Kasumi-1 (cell line): ENCODE measurements at places on chromosomes 11 and 22.

- DNase-seq = peak; percentile 68
These were observed 33.1 kb downstream of the TNRC6B start for GRCh38 chr22:40210818-40211217.

- no peak for DNase-seq
These were observed 45.4 kb upstream of the CCDC188 start for GRCh38 chr22:20196094-20196842.

- DNase-seq = no peak
These were observed 665.4 kb downstream of the NTM start for GRCh38 chr11:132035766-132036165.

- no peak for DNase-seq
These were observed 2.0 kb downstream of the ARHGAP32 start for GRCh38 chr11:129190087-129190486.

DNA sequence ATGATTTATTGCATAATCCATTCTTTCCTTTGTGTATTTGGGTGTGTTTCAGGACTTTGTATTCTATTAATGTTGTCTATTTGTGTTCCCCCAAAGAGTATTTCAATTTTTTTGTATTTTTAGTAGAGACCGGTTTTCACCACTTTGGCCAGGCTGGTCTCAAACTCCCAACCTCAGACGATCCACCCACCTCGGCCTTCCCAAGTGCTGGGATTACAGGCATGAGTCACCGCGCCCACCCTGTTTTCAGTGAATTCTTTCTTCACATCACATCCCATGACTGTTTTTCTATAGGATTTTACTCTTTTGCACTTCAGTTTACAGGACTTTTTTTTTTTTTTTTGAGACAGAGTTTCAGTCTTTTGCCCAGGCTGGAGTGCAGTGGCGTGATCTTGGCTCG lies 46.3 kb downstream of the RBX1 start:
- no peak for DNase-seq

DNA sequence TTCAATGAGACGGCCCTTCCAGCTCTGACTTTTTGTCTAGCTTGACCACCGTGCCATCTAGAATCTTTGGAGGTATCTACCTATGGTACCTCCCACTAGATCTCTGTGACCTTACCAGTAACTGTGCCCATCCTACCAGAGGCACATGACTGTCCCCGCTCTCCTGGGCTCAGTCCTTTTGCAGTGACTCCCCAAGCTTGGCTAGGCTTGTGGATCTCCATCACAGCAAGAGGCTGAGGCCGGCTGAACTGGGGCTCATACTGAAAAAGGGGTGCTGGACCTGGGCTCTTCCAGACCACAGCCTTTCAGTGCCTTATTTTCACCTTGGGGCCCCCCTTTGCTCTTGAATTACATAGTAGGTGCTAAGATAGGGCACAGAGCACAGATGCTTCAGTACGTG lies 27.3 kb downstream of the RELT start:
- no peak for DNase-seq

DNA sequence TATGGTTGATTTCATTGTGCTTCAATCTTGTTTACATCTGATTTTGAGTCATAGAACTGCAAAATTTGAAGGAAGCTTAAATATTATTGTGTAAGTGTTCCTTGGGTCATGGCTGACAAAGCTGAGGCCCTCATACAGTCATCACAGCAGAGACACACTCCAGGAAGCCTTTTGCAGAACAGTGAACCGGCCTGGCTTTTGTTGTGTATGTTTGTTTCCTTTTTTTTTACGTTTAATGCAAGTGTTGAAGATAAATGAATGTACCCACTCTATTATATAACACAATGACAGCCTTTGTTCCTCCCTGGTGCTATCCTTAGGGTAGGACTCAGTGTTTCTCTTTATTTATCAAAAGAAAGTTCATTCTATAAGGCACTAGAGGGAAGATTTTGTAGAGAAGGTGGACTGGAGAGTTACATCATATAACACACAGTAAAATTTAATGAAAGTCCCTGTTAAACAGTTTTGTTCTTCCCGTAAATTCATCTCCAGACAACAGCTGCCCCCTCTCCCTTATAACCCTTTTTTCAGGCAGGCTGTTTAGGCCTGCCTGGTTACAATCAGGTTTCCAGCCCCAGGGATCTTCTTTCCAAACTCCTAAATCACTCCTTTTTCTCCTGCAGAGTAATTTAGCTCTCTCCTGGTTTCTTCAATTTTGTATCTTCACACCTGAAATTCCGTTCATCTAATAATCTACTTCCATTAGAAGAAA lies 34.3 kb upstream of the CSTF3 start:
- DNase-seq = peak; percentile 14

GRCh38 chr11:109789901-109790300 lies 303.3 kb upstream of the ZC3H12C start:
- no peak for DNase-seq

DNA sequence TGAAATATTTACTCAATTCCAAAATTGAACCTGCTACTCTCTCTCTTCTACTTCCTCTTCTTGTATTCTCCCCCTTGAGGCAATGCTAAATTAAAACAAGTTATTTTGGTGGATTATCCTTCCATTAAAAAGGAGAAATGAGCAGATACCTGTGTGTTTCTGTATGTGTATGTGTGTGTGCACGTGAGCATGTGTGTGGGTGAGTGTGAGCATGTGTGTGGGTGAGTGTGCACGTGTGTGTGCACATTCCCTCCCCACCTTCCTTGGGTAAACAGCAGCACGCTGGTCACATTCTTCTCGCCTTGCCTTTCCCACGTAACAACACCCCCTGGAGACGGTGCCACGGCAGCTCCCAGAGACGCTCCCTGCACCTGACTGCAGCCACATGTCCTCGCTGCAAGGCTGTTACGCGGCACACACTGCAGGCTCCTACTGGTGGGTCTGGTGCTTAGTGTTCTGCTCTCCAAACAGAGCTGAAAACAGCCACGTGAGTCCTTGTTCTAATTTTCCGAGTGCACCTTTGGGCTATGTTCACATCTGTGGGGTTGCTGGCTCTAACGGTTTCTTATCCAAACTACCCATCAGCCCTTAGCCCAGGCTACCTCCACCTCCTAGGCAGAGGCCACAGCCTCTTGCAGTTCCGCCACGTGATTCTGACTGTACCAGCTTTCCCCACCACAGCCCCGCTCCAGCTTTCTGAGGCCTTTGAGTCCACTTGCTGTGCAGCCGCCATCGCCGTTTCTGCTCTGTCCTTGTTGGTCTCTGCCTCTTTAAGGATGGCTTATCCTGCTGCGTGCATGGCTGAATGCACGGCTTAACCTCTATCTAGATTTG lies 123.4 kb downstream of the CTTN start:
- DNase-seq = no peak

GRCh38 chr11:3069425-3069824 lies 12.2 kb upstream of the CARS1 start:
- no peak for DNase-seq

- DNase-seq = no peak
These were observed 26.9 kb downstream of the TRMU start for GRCh38 chr22:46362203-46362933.

GRCh38 chr11:134074766-134075165 lies 5.9 kb downstream of the JAM3 start:
- DNase-seq = no peak

DNA sequence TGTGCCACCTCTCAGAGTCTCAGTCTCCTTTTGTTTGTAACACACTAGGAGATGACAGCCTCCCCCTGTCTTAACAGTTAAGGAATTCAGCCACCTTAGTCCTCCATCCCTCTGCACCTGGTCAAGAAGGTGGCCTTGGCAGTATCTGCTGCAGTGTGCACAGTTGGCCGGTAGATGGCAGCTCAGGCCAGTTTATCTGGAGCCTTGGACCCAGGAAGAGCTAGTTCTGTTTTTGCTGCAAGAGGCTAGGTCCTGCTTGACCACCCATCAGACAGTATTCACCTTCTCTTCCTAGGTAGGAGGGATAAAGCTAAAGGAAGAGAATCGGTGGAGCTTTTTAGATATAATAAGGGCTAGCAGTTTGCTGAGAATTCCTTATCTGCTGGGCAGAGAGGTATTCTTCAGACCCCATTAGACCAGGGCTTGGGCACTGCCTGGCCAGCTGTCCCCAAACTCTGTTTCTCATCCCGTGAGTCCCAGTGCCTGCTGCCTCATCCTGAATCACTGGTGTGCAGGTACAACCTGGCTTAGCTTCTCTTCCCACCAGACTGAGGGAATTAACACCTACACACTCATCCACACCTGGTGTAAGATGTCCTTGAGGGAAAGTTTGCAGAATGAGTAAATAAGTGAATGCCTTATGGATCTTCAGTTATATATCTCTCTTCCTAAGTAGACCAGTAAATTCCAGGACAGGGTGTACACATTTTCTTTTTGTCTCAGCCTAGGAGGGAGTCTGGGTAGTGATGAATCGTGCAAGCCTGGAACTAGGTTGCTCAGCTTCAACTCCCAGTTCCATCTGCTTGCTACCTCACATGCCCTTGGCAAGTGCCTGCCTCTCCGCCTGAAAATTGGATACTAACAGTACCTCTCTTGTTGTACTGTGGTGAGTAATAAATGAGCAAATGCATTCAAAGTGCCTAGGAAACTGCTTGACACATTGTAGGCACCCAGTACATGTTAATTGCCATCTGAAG lies 70.8 kb upstream of the NARS2 start:
- DNase-seq = peak; percentile 44

- DNase-seq = no peak
These were observed 11.3 kb downstream of the ABTB2 start for GRCh38 chr11:34346551-34346950.

DNA sequence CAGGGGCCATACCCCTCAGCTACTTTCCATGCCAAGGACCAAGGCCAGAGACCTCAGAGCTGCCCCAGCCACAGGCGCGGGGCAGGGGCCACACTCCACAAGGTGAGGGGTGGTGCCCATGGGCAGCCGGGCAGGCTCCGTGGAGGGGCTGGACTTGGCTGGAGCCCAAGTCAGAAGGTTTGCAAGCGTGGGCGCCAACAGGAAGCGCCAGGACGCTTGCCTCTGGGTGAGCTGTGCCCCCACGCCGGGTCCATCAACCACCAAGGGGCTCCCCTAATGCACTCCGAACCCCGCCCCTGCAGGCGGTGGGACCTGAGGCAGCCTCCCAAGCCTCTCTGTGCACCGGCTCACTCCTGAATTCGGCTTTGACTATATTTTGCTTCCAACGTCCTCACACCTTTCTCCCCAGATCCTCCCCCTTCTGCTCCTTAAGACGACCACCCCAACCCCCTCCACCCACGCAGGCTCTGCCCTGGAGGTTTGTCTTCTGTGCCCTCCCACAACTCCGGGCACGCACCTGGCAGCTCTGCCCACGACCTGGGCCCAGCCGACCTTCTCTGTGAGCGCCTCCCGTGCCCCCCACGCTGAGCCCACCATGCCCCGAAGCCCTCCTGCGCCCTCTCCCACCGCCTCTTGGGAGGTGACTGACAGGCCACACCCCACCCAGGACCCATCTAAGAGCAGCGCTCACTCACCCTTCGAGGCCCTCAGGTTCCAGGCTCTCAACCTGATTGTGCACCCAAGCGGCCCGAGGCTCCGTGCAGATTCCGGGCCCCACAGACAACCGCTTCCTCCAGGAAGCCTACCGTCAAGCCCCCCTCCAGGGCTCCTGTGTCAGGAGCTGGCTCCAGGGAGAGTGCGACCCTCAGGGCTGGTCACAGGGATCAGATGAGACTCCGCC lies 2.6 kb upstream of the PKP3 start:
- DNase-seq = no peak

DNA sequence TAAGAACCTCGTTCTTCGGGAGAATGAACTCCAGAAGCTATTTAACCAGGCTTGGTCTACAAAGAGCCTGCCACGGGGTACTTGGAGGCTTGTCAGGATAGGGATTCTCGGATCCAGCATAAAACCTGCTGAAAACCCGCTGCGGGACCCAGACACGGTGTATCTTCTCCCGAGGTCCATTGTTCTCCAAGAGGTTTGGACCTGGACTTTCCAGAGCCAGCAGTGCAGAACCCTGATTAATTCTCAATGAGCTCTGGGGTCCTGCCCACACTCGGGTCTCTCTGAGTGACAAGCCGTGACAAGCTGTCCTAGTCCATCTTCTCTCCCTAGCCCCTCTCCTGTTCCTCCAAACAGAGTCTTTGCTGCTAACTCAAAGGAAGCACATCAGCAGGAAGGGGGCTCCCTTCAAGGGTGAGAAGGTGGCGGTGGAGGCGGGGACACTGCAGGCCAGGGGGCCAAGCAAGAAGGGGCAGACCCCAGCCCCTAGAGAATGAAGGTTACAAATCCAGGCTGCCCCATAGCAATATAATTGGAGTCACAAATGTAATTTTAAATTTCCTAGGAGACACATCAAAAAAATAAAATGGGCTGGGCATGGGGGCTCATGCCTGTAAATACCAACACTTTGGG lies 12.2 kb downstream of the SHANK2 start:
- no peak for DNase-seq

- DNase-seq = peak; percentile 80
These were observed at the start of gene MTFP1 for GRCh38 chr22:30425616-30426387. Gene MTFP1 (plus strand): TSS chr22:30425768. CDS start chr22:30425880, 112 bp downstream.

DNA sequence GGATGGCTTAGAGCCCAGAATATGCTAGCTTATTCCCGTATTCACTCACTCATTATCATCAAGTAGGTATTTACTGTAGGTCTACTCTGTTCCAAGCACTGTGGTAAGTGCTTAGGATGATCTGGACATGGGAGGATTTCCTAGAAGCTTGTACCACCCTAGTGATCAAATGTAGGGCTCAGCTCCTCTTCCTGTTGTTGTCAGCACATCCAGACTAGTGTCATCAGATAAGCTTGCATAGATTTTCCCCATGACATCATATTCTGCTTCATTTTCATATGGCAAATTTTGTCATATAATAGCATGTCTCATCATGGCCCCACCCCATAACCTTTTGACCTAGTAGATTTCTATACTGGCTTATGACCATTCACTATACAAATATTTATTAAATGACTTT lies 19.3 kb upstream of the NUCB2 start:
- DNase-seq = no peak

- DNase-seq = no peak
These were observed 457.2 kb upstream of the CADM1 start for GRCh38 chr11:115961159-115962003.

- DNase-seq = no peak
These were observed 9.6 kb downstream of the CHST1 start for GRCh38 chr11:45655831-45656230.

DNA sequence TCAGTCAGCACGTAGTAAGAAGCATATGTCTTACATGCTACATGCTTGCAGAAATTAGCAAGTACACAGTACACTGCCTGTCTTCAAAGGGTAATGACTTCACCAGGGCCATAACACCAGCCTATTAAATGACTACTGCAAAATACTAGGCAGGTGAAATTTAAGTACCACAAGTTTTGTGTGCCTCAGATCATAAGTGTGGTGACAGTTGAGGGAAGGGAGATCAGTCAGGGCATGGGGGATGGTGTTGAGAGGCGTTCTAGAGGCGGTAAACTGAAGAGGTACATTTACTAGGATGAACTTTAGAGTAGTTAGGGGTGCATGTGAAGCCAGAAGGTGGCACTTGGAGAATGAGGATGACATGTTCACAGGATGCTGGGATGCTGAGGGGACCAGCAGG lies 22.0 kb downstream of the AMOTL1 start:
- no peak for DNase-seq
